RWPE1 (cell line): ENCODE measurements at places on chromosomes 6 and 20.

DNA sequence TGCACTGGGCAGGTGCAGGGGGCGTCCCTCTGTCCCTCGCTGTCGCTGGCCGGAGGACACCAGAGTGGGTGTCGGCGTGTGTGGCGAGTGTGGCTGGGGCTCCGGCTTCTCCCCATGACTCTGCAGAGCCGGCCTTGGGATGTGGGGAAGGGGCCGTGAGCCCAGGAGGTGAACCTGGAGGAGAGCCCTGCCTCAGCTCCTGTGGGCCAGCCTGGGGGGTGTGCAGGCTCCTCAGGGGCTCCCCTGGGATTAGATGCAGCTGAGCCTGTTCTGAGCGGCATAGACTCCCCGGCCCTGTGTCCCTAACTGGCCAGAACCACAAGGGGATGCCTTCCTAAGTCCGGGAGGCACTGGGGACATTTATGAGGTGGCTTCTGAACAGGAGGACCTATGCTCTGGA is 73.2 kb upstream of the GATA5 start:
- no peak for DNase-seq

DNA sequence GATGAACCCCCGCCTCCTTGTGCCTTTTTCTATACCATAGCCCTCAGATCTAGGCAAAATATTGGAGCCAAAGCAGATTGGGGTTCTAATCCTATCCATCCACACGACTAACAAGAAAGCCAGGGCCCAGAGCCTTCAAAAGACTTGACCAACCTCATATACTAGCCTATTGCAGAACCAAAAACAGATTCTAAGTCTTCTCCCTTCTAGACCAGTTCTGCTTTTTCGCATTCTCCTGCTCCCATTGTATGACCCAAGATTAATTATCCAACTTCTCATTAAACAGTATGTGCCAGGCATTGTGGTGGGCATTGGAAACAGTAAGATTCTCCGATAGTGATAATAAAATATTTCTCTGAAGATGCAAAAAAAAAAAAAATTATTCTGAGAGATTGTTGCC is 113.7 kb upstream of the JARID2 start:
- no peak for DNase-seq

GRCh38 chr6:35147026-35147425 is 5.9 kb upstream of the TCP11 start:
- no peak for DNase-seq

GRCh38 chr20:49230021-49230420 is 10.8 kb downstream of the DDX27 start:
- no peak for DNase-seq

DNA sequence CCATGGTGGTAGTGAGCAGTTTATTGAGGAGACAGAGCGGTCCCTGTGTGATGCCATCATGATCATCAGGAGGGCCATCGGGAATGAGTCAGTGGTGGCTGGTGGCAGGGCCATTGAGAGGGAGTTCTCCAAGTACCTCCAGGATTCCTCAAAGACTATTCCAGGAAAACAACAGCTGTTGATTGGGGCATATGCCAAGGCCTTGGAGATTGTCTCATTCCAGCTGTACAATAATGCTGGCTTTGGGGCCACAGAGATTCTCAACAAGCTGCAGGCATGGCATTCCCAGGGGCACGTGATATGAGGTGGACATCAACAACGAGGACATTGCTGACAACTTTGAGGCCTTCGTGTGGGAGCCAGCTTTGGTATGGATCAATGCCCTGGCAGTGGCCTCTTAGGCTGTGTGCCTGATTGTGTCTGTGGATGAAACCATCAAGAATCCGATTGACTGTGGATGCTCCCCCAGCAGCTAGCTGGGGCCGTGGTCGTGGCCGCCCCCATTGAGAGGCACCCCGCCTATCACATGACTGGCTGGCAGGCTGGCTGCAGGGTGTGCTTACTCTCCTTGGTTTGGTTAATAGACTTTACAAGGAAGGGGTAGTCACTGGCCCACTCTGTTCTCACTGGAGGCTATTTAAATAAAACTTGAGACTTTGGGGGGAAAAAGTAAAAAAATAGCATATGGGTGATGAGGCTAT is 16.7 kb downstream of the RAET1E start:
- DNase-seq = no peak

DNA sequence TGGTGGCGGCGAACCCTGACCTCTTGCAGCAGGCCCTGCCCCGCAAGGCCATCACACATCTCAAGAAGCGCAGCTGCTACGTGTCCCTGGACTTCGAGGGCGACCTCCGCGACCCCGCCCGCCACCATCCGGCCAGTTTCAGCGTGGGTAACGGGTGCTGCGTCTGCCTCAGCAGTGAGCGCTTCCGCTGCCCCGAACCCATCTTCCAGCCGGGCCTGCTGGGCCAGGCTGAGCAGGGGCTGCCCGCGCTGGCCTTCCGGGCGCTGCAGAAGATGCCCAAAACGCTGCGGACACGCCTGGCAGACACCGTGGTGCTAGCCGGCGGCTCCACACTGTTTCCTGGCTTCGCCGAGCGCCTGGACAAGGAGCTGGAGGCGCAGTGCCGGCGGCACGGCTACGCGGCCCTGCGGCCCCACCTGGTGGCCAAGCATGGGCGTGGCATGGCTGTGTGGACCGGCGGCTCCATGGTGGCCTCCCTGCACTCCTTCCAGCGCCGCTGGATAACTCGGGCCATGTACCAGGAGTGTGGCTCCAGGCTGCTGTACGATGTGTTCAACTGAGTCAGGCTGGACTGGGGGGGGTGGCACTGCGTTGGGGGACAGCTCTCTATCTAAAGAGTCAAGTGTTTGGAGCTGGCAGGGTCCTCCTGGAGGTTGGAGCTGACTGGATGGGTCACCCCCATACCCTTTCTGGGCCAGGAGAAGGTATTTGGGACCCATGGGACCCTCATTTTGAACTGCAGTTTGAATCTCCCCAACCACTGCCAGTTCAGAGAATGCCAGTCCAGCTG is 1.1 kb downstream of the ACTL10 start:
- peak; percentile 97 for DNase-seq

- DNase-seq = no peak
Observed at GRCh38 chr20:58117944-58118343, 110.5 kb downstream of the ANKRD60 start.

DNA sequence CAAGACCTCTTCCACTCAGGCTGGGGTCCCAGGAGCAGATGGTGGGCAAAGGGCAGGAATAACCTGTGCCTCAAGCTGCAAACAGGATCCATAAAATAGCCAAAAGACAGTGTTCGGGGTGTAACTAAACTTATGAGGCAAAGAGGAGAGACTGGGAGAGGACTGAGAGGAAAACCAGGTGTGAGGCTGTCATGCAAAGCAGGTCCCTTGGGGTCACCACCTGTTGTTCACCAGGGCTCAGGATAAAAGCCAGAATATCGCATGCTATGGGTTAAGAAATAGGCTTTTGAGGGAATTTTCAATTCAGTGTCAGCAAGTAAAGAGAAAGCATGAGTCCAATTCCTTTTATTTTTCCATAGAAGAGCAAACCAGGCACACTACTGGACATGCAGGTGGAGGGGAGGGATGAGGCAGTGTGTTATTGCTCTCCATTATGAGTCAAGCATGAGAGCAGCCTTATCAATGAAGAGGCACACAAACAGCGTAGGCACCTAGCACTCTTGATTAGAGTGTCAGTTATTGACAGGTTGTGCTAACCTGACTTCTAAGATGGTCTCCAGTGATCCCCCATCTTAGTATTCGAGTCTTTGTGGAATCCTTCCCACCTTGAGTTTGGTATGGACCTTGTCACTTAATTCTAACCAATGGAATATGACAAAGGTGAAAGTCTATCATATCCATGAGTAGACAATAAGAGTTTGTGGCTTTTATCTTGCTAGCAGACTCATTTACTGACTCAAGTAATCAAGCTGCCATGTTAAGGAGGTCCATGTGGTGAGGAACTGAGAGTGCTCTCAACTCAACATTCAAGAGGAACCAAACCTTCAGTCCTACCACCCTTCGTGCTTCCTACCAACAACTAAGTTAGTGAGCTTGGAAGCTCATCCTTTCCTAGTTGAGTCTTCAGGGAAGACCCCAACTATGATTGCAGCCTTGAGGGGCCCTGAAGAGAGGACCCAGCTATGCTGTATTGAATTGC is 18.8 kb downstream of the HLA-E start:
- DNase-seq = no peak

GRCh38 chr6:43282060-43282459 is 16.0 kb upstream of the SLC22A7 start:
- no peak for DNase-seq

GRCh38 chr6:49556429-49556837 is 6.0 kb downstream of the C6orf141 start:
- peak; percentile 82 for DNase-seq

GRCh38 chr20:15814911-15815310 is 758.3 kb downstream of the KIF16B start:
- DNase-seq = no peak

DNA sequence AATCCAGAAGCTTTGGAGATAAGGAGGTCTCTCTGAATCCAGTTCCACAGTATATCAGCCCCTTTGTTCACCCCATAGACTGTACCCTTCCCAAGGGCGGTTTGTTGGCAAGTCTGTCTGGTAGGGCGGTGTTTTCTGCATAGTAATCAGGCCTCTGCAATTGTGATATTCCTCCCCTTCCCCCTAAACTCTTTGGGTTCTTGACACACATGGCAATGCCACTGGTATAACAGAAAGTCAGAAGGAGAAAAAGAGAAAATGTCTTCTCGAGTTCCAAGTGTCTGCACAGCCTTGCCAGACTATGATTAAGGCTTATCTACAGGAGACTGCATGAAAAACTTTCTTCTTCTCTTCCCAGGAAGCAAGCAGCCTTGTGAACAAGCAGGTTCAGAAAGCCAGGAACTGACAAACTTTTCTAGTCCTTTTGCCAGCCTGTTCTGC is 45.6 kb downstream of the FOXO3 start:
- DNase-seq = no peak

DNA sequence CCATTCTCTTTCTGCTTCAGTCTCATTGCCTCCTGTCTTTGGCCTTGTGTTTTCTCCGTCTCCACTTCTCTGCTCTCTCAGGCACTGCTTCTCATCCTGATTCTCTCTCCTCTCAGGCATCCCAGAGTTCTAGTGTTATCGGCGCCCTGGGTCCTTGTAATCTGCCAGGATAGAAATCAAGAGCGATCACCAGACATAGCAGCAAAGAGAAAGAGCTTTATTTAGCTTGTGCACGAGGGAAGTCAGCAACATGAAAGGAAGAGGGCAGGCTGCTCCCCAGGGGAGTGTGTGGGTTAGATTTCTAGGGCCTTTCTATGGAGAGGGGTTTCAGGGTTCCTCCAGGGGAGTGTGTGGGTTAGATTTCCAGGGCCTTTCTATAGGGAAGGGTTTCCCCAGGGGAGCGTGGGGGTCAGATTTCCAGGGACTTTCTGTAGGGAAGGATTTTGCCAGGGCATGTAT is 32.5 kb downstream of the SUN5 start:
- no peak for DNase-seq

- DNase-seq = peak; percentile 67
Observed at GRCh38 chr6:149234051-149234962, 83.2 kb upstream of the TAB2 start.

DNA sequence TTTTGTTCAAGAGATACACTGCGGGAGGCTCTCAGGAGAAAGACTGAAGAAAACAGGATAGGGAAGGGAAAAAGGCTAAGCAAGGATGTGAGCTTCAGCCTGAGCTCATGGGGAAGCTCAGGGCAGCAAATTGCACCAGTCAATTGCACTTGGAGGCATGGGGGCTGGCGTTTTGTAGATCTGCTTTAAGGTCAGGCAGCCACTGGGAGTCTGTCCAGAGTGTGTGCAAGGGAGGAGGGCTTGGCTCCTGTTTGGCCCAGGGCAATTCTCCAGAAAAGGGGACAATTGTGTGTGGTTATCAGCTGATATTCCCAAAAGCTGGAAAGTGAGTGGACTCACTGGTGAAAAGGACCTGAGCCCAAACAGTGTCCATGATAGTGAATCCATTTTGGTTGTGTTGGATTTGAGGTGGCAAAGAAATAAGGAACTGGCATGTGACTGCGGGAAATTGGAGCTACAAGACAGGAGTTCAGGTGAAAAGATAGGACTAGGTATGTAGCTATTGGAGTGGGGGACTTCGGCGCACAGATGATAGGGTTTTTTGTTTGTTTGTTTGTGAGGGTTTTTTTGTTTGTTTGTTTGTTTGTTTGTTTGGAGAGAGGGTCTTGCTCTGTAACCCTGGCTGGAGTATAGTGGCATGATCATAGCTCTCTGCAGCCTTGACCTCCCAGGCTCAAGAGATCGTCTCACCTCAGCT is 22.3 kb upstream of the IER3 start:
- DNase-seq = no peak

GRCh38 chr6:131383421-131384411 is 189.3 kb upstream of the ARG1 start:
- DNase-seq = no peak

DNA sequence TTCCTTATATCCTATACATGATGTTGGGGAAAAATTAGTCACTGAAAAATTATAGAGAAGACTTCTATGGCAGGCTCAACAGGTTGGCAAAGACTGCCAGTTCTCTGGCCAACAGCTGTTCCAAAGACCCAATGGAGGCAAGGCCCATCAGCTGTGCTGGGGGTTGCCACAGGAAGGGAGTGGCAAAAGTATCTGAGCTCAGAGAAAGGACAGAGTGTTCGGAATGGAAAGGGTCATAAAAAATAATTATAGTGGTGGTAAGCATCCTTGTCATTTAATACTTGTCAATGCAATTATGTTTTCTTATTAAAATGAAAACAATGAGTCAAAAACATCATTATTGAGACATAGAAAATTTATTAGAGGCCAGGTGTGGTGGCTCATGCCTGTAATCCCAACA is 36.1 kb downstream of the FASTKD5 start:
- DNase-seq = no peak

DNA sequence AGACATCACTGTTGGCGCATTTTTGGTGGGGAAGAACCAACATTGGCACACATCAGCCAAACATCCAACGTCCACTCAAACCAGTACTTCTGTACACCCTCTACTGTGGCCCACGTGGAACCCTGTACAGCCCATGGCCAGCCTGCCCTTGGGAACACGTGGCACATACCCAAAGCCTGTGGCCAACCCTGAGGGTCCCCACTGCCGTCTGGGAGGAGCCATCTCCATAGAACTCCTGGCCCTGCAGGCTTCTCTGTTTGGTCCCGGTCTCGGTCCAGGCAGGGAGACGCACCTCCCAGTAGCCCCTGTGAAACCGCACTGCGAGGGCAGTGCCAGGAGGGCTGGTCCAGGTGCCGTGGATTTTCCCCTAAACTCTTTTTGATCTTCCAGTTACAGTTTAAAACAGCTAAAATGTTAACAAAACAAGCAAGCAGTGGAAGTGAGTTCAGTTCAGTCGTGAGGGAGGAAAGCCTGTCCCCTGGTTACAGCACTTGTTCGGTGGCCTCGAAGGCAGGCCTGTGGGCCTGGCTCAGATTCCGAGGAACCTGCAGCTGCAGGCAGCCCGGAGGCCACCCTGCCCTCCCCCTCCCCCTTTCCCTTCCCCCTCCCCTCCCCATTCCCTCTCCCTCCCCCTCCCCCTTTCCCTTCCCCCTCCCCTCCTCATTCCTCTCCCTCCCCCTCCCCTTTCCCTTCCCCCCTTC is 233.7 kb downstream of the DLL1 start:
- no peak for DNase-seq

GRCh38 chr6:157980288-157981131 is 1.2 kb upstream of the SYNJ2 start:
- DNase-seq = no peak

GRCh38 chr6:148577687-148578488 is 168.9 kb upstream of the UST start:
- DNase-seq = peak; percentile 68
